ENCODE measurements at places on chromosomes 13 and 19. TPM values are rescaled to one million over a fixed set of nuclear protein-coding genes. Genes with fewer than 3 reads are reported as not detected.

GRCh38 chr19:17307876-17308377 lies 1.4 kb upstream of the DDA1 start:
- H3K4me1 ChIP-seq = peaks cover 30% of the 10 kb centered on the region
- H3K4me3 ChIP-seq = no peak overlapping the region
- no peaks in the 10 kb centered on the region for H3K27me3 ChIP-seq

Gene GPR12
- polyA plus RNA-seq = not detected

GRCh38 chr19:15471639-15472101 lies 7.3 kb upstream of the RASAL3 start:
- peaks cover 30% of the 10 kb centered on the region for H3K27me3 ChIP-seq
- H3K27ac ChIP-seq = no peak overlapping the region
- DNase-seq = peak; percentile 12
- H3K4me3 ChIP-seq = no peak overlapping the region

Gene GNA15
- polyA plus RNA-seq = 0.13 TPM

GRCh38 chr19:54063350-54064116 lies at the start of gene VSTM1:
Gene VSTM1 (minus strand): TSS chr19:54063897. CDS start chr19:54063777, 120 bp downstream.
- no peak for DNase-seq
- no peaks in the 10 kb centered on the region for H3K4me1 ChIP-seq
- no peak within 1 kb of the TSS for H3K4me3 ChIP-seq
- no peaks in the 10 kb centered on the region for H3K36me3 ChIP-seq
- H3K27ac ChIP-seq = no peak within 1 kb of the TSS

DNA sequence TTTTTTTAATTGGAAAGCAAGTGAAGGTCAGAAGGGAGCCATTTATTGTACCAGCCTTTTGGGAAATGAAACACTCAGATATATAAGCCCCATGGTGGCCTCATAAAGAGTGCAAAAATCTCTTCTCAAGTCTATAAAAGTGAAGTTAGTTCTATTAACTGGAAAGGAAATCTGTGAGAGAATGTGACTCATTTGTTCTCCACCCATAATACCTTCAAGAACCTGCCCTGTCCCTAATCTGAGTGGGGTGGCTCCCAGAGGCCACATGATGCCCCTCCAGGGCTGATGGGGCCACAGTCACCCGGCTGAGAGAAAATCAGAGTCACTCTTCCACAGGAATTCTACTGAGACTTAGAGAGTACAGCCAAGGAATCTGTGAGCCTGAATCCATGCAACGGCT lies 65.8 kb upstream of the SERP2 start:
- peaks cover 28% of the 10 kb centered on the region for H3K4me1 ChIP-seq
- no peaks in the 10 kb centered on the region for H3K36me3 ChIP-seq
- no peak overlapping the region for H3K4me3 ChIP-seq

GRCh38 chr13:51825165-51825592 lies 19.8 kb downstream of the TMEM272 start:
- no peak overlapping the region for H3K27ac ChIP-seq
- H3K4me1 ChIP-seq = no peaks in the 10 kb centered on the region
- H3K36me3 ChIP-seq = no peaks in the 10 kb centered on the region
- no peaks in the 10 kb centered on the region for H3K27me3 ChIP-seq

Gene CERS1
- polyA plus RNA-seq = 7.3 TPM

Gene NXNL1
- not detected for polyA plus RNA-seq

Gene LILRB5
- polyA plus RNA-seq = not detected

DNA sequence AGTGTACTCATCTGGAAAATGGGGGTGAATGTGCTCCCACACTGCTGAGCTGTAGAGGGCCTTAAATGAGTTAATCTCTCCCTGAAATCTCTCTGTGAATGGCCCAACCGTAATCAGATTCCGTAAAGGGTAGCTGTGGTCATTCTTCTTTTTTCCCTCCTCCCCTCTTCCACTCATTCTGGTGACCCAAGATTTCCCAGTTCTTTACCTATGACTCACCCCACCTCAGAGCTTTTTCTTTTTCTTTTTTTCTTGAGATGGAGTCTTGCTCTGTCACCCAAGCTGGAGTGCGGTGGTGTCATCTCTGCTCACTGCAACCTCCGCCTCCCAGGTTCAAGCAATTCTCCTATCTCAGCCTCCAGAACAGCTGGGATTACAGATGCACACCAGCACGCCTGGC lies 33.3 kb upstream of the MUC16 start:
- H3K4me3 ChIP-seq = no peak overlapping the region
- no peak for DNase-seq
- no peak overlapping the region for H3K27ac ChIP-seq
- peaks cover 52% of the 10 kb centered on the region for H3K27me3 ChIP-seq

Gene NLRP11
- not detected for polyA plus RNA-seq

DNA sequence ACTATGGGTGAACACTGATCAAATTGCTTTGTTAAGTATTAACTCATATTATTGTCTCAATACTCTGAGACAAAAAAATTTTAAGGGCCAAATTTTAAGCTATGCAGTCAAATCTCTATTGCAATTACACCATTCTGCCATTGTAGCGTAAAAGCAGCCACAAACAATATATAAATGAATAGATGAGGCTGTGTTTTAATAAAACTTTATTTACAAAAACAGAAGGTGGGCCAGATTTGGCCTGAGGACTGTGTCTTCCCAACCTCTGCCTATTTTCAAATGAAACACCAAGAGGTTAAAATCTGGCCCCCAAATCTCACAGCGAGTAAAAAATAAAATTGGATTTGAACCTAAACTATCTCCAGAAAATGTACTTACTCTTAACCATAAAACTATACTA lies 51.7 kb downstream of the MBD3L2B start:
- H3K4me3 ChIP-seq = no peak overlapping the region
- no peaks in the 10 kb centered on the region for H3K36me3 ChIP-seq
- H3K27ac ChIP-seq = no peak overlapping the region
- no peaks in the 10 kb centered on the region for H3K4me1 ChIP-seq
- DNase-seq = no peak
- peaks cover 14% of the 10 kb centered on the region for H3K27me3 ChIP-seq

Gene KANK3
- polyA plus RNA-seq = 0.51 TPM

DNA sequence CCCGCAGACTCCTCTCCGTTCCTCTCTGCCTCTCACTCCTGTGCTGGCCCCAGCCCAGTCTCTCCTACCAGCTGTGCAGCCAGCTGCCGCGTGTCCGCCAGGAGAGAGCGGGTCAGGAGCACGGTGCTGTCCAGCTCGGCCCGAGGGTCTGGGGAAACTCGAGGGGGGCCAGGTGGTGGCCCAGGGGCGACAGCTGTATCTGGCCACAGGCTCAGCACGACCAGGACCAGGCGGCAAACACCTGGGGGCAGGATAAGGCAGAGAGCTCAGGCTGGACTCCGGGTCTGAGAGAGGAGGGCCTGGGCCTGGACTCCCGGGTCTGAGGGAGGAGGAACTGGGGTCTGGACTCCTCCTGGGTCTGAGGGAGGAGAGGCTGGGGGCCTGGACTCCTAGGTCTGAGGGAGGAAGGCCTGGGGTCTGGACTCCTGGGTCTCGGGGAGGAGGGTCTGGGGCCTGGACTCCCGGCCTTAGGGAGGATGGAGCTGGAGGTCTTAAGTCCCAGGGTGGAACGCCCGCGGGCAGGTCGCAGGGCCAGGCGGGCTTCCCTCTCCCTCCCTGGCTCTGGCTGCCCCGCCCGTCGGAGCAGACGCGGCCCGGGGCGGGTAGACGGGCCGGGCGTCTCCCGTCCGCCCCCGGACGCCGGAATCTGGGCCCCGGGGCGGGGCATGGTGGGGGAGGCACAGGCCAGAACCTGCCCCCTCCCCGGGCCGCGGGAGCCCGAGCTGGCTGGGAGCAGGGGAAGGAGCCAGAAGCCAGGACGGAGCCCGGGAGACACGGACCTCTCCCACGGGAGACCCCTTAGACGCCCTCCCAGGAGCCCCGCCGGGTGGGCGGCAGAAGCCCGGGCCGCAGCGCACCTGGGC lies 1.3 kb downstream of the IL11 start:
- DNase-seq = peak; percentile 77
- H3K4me3 ChIP-seq = peak overlapping the region; percentile 58

DNA sequence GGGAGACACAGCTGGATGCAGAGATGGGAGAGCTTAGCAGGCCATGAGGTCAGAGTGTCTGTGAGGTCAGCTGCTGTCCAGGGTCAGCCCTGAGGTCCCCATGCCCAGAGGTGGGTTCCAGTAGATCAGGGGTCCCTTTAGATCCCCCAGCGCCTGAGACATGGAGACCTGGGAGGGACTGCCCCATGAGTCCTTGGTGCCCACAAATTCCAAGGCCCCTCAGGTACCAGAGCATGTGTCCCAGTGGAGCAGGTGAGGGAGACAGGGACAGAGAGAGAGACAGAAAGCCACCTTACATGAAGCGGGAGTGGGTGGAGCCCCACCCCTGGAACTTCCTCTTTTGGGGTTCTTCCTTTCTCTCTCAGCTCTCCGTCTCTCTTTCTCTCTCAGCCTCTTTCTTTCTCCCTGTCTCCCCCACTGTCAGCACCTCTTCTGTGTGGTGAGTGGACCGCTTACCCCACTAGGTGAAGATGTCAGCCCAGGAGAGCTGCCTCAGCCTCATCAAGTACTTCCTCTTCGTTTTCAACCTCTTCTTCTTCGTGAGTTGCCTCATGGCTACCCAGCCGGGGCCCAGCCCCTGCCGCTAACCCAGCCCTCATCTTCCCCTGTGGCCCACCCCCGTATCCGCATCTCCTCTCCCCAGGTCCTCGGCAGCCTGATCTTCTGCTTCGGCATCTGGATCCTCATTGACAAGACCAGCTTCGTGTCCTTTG lies at the start of gene CD37:
Gene CD37, plus strand, starts transcription at position 336 of the 713 bp plus-strand sequence. Its CDS starts 135 bp downstream, at position 471.
- DNase-seq = no peak
- no peak within 1 kb of the TSS for H3K27ac ChIP-seq
- H3K4me1 ChIP-seq = peaks cover 6% of the 10 kb centered on the region
- no peak within 1 kb of the TSS for H3K4me3 ChIP-seq
- no peaks in the 10 kb centered on the region for H3K36me3 ChIP-seq

DNA sequence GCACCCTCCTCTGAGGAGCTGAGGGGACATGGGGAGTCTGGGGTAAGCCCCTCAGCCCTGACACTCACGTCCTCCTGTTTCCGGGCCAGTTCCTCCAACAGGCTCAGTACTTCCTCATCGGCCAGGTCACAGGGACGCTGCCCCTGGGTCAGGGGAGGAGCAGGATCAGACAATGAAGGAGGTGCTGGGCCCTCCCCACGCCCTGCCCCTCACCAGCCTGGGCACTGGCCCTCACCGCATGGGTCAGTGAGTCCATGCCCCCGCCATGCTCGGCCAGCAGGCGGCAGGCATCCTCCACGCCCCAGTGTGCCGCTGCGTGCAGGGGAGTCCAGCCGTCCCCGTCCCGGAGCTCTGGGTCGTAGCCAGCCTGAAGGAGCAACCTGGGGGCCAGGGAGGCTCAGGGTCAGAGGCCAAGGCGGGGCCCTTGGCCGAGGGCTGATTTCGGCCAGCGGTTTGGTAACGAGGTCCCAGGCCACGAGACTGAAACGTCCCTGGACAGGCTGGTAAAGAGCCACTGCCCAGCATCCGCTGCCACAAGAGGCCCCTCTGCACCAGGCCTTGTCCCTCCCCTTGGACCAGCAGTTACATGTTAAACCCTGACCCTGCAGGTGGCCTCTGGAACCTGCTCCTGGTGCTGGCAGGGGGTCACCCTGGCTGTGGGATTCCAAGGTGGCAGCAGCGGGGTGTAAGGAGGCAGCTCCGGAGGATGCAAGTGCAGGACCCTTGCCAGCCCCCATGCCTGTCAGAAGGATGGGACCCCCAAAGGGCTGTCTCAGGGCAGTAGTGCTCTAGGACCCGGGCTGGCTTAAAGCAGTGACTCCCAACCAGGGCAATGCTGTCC lies 18.5 kb downstream of the PPP1R12C start:
- DNase-seq = no peak
- no peaks in the 10 kb centered on the region for H3K27me3 ChIP-seq
- no peak overlapping the region for H3K4me3 ChIP-seq
- H3K27ac ChIP-seq = no peak overlapping the region
- peaks cover 44% of the 10 kb centered on the region for H3K36me3 ChIP-seq

GRCh38 chr19:609004-609346 lies 19.3 kb downstream of the HCN2 start:
- H3K27me3 ChIP-seq = no peaks in the 10 kb centered on the region
- H3K4me3 ChIP-seq = no peak overlapping the region
- no peaks in the 10 kb centered on the region for H3K36me3 ChIP-seq
- H3K27ac ChIP-seq = no peak overlapping the region

DNA sequence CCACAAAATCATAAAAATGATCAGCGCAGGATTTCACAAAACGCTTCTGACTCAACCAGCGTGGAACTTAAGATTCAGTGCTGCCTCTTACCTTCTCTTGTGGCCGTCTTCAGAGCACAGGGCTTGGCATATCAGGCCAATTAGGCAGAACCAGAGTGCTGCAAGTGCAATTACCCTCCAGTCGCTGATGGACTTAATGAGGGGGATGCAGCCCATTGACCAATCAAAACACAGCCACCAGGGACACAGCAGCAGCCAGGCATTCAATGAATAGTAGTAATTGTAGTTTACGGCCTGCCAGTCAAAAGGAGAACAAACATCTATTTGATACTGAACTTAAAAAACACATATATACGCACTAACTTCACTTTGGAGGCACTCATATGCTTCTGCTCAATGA lies 38.2 kb downstream of the TMTC4 start:
- H3K27me3 ChIP-seq = no peaks in the 10 kb centered on the region
- no peak overlapping the region for H3K4me3 ChIP-seq
- H3K36me3 ChIP-seq = peaks cover 57% of the 10 kb centered on the region
- no peak for DNase-seq

Gene ZNF284
- 1.4 TPM for polyA plus RNA-seq

Gene ATP4B
- not detected for polyA plus RNA-seq

GRCh38 chr13:65562305-65562704 lies 1667.8 kb downstream of the PCDH9 start:
- no peaks in the 10 kb centered on the region for H3K27me3 ChIP-seq
- H3K4me3 ChIP-seq = no peak overlapping the region
- no peaks in the 10 kb centered on the region for H3K4me1 ChIP-seq

GRCh38 chr19:6473647-6474046 lies 7.9 kb downstream of the DENND1C start:
- no peak overlapping the region for H3K27ac ChIP-seq
- peaks cover 28% of the 10 kb centered on the region for H3K27me3 ChIP-seq

Gene IGFLR1
- polyA plus RNA-seq = 5.6 TPM

Gene USPL1
- polyA plus RNA-seq = 9.2 TPM

DNA sequence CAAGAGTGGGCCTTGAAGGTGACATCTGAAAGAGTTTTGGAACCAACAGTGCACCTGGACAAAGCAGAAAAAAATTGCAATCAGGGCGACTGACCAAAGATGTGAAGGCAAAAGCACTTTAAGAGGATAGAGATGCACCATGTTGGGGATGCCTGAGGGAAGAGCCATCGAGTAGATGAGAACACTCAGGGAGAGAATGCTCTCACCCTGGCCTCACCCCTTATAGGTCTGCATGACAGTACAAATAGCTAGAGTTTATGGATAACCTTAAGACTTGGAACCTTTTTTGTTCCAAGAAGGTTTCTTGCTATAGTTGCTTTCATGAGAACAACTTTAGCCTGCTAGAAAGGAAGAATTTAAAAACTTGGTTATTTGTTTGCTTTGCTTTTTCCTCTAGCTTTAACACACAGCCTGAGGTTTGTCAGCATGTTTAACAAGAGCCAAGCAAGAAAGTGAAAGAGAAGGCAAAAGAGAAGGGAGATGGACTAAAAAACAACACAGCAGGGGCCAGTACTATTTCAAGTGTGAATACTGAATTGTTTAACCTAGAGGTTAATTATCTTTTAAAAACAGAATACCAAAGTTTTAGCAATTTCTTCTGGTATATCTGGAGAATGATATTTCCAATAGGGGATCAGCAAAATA lies 418.9 kb downstream of the DIAPH3 start:
- no peak for DNase-seq
- no peaks in the 10 kb centered on the region for H3K4me1 ChIP-seq
- H3K27ac ChIP-seq = peak overlapping the region; percentile 54
- no peaks in the 10 kb centered on the region for H3K36me3 ChIP-seq
- H3K27me3 ChIP-seq = no peaks in the 10 kb centered on the region
- no peak overlapping the region for H3K4me3 ChIP-seq

Gene RUBCNL
- polyA plus RNA-seq = 0.07 TPM

- no peak overlapping the region for H3K4me3 ChIP-seq
- no peaks in the 10 kb centered on the region for H3K4me1 ChIP-seq
- H3K27me3 ChIP-seq = no peaks in the 10 kb centered on the region
- no peak overlapping the region for H3K27ac ChIP-seq
- DNase-seq = no peak
- H3K36me3 ChIP-seq = no peaks in the 10 kb centered on the region
These were observed 47.8 kb upstream of the KPNA3 start for GRCh38 chr13:49840266-49840665.

Gene CEBPA
- polyA plus RNA-seq = 0.15 TPM

Measured in SK-N-SH (cell line).